ENCODE measurements at places on chromosomes 12 and 14.

DNA sequence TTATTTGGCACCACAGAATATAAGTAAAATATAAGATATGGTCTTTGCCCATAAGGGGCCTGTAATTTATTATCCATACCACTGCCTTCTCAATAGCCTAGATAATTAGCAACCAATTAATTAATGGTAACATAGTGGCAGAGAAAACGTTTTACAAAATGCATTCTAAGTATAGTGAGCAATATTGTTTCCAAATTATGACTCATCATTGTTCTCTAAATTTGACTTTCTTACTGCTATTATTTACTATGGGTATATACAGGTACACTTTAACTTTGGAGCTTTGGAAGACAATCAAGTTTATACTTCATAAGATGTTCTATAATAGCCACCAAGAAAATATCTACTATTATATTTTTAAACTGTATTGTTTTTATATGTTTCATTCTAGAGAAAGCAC lies 26.7 kb downstream of the DCP1B start:
- no peak for DNase-seq

- no peak for DNase-seq
These were observed 821.1 kb upstream of the FLRT2 start for GRCh38 chr14:84708865-84709264.

- no peak for DNase-seq
These were observed 197.3 kb downstream of the TMTC3 start for GRCh38 chr12:88339254-88339949.

DNA sequence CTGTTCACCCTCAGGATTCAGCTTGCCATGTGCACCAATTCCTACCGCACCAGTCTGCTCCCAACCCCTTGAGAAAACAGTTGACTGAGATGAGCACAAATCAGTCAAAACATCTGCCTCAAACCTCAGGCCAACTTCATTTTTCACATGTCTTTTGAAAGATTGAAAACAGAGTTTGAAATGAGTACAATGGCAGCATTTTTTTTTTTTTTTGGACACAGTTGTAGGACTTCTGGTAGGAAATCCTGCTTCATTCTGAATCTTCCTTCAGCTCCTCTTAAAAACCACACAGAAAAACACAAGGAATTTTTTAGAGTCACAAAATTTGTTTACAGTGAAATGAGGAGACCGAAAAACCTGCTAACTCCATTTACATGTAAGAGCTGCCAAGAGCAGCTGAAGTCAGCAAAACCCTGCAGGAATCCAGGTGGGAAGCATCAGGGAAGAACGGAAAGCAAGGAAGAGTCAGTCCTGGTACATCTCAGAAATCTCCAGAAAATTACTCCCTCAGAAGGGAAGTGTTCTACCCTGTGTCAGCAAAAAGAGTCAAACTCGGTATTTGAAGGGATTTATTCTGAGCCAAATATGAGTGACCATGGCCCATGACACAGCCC lies 100.3 kb upstream of the TMTC1 start:
- no peak for DNase-seq

DNA sequence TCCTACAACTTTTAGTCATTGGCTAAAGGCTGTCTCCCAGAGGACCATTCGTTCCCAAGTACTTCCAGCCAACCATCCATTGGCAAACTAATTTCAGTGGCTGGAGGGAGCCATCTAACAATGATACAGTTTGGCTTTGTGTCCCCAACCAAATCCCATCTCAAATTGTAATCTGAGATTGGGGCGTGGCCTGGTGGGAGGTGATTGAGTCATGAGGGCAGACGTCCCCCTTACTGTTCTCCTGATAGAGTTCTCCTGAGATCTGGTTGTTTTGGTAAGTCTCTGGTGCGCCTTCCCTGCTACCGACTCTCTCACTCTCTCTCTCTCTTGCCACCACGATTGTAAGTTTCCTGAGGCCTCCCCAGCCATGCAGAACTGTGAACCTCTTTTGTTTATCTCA lies 99.7 kb upstream of the FUT8 start:
- no peak for DNase-seq

DNA sequence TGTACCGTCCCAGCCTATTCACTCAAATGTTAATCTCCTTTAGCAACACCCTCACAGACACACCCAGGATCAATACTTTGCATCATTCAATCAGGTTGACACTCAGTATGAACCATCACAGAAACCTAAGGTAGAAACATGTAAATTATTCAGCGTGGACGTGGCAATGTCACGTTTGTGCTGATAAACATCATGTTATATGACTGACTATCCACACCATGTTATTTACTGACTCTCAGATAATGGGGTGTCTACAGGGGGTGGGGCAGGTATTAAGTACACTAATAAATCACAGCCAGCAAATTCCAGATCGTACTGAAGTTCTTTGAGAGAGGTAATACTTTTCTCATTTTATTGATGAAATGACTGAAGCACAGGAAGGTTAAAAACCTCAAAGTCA lies 280.0 kb downstream of the C12orf75 start:
- no peak for DNase-seq

DNA sequence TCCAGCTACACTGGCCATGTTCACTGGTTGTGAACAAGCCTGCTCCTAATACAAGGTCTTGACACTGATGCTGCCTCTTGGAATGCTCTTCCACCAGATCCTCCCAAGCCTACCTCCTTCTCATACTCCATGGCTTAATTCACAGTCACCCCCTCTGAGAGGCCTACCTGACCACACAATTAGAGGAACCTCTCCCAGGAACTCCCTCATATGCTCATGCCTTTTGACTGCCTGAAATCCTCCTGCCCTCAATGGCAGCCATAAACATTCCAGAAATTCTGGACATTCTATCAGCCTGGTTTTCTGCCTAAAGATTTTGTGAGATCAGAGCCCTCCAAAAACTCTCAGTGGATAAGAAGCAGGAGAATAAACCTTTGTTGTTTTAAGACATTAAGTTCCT lies 340.2 kb downstream of the C12orf75 start:
- DNase-seq: no peak

- DNase-seq: no peak
These were observed 154.7 kb downstream of the ADGRD1 start for GRCh38 chr12:131108177-131108955.

- no peak for DNase-seq
These were observed 220.7 kb upstream of the EGLN3 start for GRCh38 chr14:34171431-34172172.

DNA sequence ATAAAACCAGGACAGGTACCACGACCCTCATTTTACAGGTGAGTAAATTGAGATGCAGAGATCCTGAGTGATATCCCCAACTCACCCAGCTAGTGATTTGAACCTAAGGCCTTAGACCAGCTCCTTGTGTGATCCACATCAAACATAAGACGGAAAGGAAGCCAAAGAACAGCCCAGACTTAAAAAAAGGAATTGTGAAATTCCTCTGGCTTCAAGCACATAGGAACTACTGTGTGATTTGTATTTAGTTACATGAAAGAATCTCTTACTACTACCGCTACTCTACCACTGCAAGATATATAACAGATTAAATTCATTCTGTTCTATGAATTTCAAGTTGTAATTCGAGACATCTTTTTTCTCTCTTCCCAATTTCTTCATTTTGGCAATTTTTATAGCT lies 10.5 kb downstream of the E2F7 start:
- no peak for DNase-seq

- DNase-seq: no peak
These were observed 184.8 kb downstream of the SPTSSA start for GRCh38 chr14:34277191-34277590.

DNA sequence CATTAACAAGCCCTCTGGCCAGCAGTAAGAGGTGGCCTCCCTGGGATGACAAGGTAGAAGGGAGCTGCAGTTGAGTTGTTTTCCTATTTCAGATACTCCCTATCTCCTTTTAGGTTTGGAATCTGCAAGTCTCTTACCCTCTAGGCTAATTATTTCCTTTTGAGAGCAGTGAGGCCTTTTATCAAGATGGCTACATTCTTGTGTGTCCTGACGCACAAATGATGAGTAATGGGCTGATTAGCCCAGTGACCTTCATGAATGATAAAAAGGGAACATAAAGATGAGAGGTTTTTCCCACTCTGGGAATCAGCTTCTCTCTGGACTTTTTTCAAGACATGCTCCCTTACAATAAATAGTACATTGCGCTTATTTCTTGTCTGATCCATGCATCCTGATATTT lies 22.9 kb downstream of the DYRK2 start:
- no peak for DNase-seq

DNA sequence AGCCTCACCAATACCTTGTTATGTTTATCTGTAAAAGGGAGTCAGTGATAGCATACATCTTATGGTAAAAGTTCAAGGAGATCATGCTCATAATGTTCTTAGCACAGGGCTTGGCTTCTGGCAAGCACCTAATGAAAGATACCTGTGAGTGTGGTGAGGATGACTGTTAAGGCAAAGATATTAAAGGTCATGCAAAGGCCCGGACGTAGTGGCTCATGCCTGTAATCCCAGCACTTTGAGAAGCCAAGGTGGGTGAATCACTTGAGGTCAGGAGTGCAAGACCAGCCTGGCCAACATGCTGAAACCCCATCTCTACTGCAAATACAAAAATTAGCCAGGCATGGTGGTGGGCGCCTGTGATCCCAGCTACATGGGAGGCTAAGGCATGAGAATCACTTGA lies 425.9 kb upstream of the TBX3 start:
- no peak for DNase-seq

- no peak for DNase-seq
These were observed 27.1 kb upstream of the BCDIN3D start for GRCh38 chr12:49869816-49870500.

- no peak for DNase-seq
These were observed 22.4 kb downstream of the WBP11 start for GRCh38 chr12:14780859-14781258.

DNA sequence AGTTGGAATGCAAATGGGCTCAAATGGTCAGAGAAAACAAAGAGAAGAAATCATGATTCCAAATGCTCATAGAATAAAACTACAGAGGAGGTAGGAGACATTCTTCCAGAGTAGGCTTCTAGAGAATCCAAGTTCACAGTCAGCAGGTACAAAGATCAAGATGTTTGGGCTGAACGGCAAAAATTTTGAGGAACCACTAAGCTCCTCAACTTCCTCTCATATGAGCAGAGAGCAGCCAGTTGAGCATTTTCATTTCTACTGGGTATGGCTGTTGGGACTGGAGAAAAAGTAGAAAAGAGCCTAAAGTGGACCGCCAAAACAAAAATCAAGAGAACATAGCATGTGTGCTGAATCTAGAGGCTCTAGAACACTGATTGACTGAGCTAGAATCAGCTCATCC lies 73.8 kb upstream of the ARID2 start:
- no peak for DNase-seq

DNA sequence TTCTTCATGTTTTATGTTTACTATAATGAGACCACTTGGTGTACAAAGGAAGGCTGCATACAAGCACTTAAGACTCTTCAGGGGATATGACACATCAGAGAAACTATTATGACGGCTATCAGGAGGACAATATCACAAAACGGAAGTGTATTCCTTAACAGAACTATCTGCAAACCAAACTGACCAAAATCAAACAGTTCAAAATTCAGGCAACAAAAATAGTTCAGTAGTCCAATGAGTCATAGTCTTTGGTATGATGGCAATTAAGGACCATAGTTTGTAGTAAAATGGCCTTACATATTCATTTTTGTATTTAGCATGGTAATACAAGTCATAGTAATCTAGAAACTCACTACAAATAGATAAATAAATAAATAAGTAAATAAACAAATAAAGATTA lies 1638.7 kb upstream of the SEL1L start:
- DNase-seq: no peak

DNA sequence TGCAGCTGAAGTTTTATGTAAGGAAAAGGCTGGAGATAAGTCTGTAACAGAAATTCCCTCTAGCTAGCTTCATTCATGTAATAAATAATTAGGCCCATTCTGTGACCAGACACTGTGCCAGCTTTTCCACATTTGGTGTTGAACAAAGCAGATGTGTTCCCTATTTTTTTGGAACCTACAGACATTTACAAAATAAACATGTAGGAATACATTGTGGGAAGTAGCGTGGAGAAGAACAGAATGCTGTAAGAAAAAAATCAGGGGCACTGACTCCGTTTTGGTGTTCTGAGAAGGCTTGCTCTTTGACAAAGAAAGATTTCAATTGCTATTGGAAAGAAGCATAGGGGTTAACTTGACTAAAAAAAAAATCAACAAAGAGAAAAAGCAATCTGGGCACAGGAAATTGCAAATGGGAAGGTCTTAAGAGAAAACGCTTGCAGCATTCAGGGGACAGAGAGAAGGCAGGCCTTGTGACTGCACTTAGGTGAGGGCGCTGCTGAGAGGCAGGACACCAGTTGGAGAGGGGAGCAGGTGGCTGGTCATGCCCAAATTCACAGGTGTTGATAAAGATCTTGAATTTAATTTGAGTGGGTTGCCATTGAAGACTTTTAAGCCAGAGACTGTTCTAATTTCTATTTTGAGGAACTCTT lies 4.0 kb downstream of the FAR2 start:
- DNase-seq: peak; percentile 59
